ENCODE measurements at places on chromosomes 13 and 19. TPM values are rescaled to one million over a fixed set of nuclear protein-coding genes. Genes with fewer than 3 reads are reported as not detected.

SMIM44 gene
- total RNA-seq = not detected

STXBP2 gene
- 80.3 TPM for total RNA-seq

MUC16 gene
- total RNA-seq = 0.22 TPM

DNA sequence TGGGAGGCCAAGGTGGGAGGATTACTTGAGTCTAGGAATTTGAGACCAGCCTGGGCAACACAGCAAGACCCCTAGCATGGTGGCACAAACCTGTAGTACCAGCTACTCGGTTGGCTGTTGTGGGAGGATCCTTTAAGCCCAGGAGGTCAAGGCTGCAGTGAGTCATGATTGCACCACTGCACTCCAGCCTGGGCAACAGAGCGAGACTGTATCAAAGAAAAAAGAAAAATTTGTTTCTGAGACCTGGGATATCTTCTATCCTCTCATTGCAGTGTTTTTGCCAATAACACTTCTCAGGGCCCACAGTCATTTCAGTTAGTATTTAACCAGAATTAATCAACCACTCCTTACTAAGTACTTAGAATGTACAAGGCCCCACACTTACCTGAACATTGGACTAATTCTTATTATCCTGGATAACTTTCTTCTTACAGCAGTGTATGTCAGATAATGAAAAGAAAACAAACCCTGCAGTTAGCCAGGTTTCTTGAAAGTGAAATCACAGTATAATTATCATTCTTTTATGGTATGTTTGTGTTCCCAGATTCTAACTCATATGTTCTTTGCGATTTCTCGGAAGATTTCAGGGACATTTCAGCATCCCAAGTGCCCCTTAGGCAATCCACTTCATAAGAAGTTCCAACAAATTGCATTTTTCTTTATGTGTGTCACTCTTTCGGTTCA, 75.6 kb upstream of the KLF5 start:
- DNase-seq = no peak

- DNase-seq = peak; percentile 30
Observed at GRCh38 chr19:45782162-45782691, at the start of gene DMPK. Gene DMPK (minus strand): TSS chr19:45782490. CDS start chr19:45782352, 138 bp downstream.
